ENCODE measurements at places on chromosomes 13 and 19.

DNA sequence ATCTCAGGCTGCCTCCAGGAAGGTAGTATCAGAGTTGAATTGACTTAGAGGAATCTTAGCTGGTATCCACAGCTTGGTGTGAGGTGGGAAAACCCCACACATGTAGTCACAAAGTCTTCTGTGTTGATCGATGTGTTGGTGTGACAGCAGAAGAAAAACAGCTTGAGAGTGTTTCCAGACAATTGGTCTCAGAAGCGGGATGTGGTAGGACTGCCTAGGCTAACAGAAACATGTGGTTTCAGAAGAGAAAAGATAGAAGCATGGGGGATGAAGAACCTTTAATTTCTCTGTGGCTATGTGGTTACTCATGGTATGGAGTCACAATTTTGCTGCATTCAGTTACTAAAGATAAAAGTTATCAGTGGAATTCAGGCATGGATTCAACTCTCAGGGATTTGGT lies 134.7 kb upstream of the SLITRK5 start:
- no peak for DNase-seq

DNA sequence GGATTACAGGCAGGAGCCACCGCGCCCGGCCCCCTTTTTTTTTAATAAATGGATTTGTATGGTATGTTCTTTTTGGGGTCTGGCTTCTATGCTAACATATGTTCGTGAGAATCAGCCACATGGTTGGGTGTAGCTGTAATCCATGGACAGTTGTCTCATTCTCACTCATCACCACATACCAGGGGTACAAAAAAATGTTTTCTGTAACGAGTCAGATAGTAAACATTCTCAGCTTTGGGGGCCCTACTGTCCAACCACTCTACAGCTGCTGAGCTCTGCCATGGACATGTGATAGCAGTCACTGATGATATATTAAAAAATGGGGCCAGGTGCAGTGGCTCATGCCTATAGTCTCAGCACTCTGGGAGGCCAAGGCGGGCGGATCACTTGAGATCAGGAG lies 5.1 kb upstream of the RETN start:
- no peak for DNase-seq

GRCh38 chr13:96984051-96984508 lies 10.2 kb downstream of the OXGR1 start:
- no peak for DNase-seq

DNA sequence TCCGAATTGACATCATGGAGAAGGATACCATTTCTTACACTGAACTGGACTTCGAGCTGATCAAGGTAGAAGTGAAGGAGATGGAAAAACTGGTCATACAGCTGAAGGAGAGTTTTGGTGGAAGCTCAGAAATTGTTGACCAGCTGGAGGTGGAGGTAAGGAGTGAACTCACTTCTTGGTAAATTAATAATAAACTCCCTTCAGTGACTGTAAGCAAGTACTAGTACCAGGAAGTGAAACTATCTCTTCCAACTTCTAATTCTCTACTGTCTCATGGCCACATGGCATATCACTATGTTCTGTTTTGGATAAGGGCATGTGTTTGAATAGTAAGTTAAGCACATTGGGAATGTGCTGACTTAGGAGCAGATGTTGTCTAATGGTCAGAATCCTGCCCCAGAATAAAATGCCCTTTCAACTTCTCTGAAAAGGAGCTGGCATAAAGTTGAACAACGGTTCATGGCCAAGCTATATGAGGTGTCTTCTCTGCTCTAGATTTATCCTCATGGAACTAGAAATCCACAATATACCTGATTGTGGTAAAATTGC lies 13.4 kb downstream of the OLFM4 start:
- no peak for DNase-seq

- no peak for DNase-seq
These were observed 9.9 kb downstream of the ARL11 start for GRCh38 chr13:49638030-49638743.

DNA sequence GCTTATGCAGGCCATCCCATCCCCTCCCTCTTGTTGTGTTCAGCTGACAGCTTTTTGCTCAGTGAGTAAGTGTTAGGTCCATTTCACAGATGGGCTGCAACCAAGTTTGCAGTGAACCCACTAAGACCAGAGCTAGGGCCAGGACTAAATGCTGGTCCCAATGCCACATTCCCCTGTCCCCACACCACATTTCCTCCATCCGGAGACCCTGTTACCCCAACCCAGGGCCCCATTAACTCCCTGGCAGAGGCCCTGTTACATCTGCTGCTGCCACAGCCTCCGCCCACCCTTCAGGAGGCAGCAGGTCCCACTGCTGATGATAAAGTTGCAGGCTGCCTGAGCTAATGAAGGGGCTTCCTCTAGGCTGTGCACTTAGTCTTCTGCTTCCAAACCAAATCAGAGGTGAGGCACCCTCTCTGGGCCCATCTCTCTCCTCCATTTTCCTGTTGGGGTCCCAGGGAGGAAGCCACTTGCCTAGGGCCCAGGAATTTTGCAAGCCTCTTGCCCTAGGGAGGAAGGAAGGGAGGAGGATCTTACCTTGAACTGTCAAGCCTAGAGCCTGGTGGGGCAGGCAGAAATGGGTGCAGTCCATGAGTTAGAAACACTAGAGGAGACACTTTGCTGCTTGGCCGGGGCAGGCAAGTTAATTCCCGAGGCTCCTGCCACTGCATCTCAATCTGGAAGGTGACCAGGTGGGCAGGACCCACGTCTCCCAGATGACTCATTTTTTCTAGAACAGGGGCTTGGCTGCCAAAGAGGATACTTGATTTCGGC lies 3.4 kb upstream of the USF2 start:
- DNase-seq = no peak

GRCh38 chr19:6076675-6077463 lies 33.4 kb downstream of the RFX2 start:
- no peak for DNase-seq

GRCh38 chr13:108176685-108177274 lies 38.6 kb downstream of the LIG4 start:
- DNase-seq = peak; percentile 62

GRCh38 chr13:70579941-70580340 lies 471.7 kb upstream of the KLHL1 start:
- DNase-seq = no peak

GRCh38 chr13:20370815-20371421 lies 138.8 kb upstream of the GJB6 start:
- DNase-seq = no peak

GRCh38 chr19:45659096-45659729 lies 8.8 kb upstream of the GIPR start:
- no peak for DNase-seq

DNA sequence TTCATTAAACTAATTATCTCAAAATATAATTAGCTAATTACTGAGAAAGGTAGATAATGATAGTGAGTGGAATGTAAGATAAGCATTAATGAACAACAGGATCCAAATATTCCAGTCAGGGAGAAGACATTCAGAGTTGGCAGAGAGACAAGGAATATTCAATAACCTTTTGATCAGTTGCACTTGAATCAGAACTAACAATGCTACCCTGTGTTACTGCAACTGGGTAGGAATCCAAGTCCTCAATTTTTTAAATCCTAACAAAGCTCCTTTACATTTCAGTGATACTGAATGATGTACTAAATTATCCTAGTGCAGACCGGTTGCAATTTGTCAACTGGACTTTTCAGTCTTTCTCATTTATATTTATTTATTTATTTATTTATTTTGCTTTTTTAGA lies 107.1 kb upstream of the MIR17HG start:
- no peak for DNase-seq

- no peak for DNase-seq
These were observed at the start of gene TUBA3C for GRCh38 chr13:19181621-19182485. Gene TUBA3C (minus strand): TSS chr13:19181824. CDS start chr13:19181747, 77 bp downstream.

DNA sequence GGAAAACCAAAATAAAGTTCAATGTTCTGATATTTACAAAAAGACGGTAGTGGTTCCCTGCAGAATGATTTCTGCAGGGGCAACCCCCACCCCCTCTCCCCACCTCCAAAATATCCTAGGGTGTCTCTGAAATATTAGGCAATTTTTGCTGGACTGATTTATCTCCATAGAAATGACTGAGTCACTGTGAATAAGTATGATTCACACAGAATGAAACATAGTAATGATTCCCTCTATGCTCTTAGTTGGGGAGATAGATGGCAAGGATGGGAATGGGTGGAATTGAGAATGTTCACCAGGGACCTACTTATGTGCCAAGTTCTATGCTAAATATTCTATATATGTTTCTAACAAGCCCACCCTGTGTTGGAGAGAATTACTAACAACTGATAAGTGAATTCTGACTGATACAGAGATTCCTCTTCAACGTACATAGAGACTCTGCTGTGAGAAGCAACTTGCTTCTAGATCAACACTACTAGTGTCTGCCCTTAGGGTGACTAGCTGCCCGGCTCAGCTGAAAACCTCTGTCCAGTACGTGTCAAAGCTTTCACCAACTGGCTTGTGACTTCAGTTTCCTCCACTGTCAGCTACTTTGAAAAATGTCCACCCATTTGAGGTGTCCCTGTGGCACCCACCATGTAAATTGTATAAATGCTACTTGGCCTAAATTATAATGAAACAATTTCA lies 38.4 kb upstream of the RAP2A start:
- DNase-seq = no peak

DNA sequence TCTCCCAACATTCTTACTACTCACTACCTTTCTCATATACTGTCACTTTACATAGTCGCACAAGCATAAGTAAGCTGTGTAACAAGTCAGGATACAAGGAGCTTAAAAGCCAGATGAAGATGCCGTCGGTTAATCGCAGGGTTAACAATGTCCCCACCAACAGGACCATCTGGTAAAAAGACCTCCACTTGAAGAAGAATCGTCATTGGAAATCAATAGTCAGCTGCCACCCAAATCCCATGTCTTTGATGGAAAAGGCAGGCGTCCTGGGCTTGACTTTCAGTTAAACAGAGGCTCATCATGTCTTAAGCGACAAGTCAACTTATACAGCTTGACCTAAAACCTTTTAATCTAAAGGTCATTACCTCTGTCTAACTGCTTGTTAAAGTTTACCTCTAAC lies 27.2 kb downstream of the DOCK9 start:
- DNase-seq = no peak

GRCh38 chr19:17245535-17245984 lies at the start of gene NR2F6:
Gene NR2F6 (minus strand): TSS chr19:17245919. CDS start chr19:17245220, 699 bp downstream.
- DNase-seq = no peak

GRCh38 chr13:42832341-42833096 lies 51.1 kb downstream of the FAM216B start:
- no peak for DNase-seq

GRCh38 chr19:14774373-14774772 lies 4.0 kb downstream of the ADGRE2 start:
- no peak for DNase-seq

GRCh38 chr13:73948848-73949529 lies 185.2 kb downstream of the KLF12 start:
- no peak for DNase-seq

- DNase-seq = no peak
These were observed 19.7 kb upstream of the COG3 start for GRCh38 chr13:45445053-45445452.

DNA sequence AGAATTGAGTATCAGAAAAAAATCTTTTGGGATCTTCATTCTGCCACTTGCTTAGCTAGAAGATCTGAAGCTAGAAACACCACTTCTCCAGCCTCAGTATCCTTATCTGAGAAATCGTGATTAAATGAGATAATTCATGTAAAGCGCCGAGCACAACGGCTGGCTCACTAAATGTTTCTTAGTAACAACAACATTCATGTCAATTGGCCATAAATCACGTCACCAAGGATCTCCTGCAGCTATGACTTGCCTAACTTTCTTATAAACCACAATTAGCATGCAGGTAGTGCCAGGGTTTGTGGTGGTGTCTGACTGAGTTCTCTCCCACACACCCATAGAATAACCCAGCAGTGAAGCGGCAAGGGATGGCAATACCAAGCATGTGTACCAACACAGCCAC lies 501.3 kb downstream of the EFNB2 start:
- no peak for DNase-seq

- peak; percentile 41 for DNase-seq
These were observed at the start of gene MCF2L for GRCh38 chr13:112968910-112969691. Gene MCF2L (plus strand): TSS chr13:112969214. CDS start chr13:112969380, 166 bp downstream.

DNA sequence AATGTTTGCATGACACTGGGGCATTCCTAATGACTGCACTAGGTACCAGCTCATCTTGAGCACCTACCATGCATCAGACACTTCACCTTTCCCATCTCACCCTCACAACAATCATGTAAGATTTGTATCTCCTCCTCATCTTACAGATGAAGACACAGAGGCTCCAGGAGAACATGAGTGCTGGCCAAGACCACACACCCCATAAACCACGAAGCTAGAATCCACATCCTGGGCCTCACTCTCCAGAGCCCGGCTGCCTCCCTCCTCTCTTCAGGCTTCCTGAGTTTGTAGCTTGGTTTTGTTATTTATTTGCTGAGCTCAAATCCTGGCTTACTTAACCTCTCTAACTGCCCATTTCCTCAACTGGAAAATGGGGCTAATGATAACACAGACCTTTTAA lies 25.9 kb downstream of the FAM216B start:
- no peak for DNase-seq

GRCh38 chr13:23966691-23967615 lies 69.7 kb upstream of the C1QTNF9B start:
- DNase-seq = no peak

GRCh38 chr19:16945364-16945714 lies 56.5 kb downstream of the F2RL3 start:
- no peak for DNase-seq

DNA sequence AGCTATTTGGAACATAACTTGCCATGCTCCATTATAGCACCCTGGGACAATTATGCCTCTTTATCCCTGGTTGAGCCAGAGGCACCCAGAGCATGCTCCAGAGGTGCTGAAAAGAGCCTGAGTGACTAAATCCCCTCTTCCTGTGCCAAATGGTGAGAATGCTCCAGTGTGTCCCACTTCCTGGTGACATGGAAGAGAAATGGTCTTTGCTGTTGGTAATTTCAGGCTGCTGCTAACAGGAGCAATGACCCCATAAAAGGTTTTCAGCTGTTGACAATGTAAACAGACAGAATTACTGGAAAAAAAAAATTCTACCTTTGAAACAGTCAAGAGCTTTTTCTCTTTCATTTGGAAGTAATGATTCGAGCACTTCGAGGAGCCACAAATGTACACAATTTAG lies 341.8 kb downstream of the FGF9 start:
- no peak for DNase-seq

DNA sequence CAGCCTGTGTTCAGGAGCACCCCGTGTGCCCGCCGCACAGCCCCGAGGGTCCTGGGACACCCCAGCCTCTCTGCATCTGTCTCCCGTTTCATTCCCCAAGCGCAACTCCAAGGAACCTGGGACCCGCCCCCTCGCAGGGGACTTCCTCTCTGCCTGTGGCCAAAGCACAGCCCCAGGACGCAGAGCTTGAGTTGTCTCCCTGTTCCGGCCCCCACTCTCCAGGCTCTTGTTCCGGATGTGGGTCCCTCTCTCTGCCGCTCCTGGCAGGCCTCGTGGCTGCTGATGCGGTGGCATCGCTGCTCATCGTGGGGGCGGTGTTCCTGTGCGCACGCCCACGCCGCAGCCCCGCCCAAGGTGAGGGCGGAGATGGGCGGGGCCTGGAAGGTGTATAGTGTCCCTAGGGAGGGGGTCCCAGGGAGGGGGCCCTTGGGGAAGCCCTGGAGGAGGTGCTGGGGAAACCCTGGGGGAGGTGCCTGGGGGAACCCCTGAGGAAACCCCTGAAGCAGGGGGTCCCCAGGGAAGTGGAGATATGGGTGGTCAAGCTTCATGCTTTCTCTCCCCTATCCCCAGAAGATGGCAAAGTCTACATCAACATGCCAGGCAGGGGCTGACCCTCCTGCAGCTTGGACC lies 1.3 kb downstream of the HCST start:
- peak; percentile 96 for DNase-seq

GRCh38 chr13:51759240-51759639 lies 44.7 kb downstream of the DHRS12 start:
- DNase-seq = no peak
